Stimulated activated CD4-positive, alpha-beta T cell treated with anti-CD3 and anti-CD28 coated beads, Interleukin-2, amount 100 ng/mL, for 24 hours (primary cell): ENCODE measurements at places on chromosomes 13 and 19.

- no peak for DNase-seq
These were observed 11.2 kb downstream of the ZNF565 start for GRCh38 chr19:36203293-36203692.

DNA sequence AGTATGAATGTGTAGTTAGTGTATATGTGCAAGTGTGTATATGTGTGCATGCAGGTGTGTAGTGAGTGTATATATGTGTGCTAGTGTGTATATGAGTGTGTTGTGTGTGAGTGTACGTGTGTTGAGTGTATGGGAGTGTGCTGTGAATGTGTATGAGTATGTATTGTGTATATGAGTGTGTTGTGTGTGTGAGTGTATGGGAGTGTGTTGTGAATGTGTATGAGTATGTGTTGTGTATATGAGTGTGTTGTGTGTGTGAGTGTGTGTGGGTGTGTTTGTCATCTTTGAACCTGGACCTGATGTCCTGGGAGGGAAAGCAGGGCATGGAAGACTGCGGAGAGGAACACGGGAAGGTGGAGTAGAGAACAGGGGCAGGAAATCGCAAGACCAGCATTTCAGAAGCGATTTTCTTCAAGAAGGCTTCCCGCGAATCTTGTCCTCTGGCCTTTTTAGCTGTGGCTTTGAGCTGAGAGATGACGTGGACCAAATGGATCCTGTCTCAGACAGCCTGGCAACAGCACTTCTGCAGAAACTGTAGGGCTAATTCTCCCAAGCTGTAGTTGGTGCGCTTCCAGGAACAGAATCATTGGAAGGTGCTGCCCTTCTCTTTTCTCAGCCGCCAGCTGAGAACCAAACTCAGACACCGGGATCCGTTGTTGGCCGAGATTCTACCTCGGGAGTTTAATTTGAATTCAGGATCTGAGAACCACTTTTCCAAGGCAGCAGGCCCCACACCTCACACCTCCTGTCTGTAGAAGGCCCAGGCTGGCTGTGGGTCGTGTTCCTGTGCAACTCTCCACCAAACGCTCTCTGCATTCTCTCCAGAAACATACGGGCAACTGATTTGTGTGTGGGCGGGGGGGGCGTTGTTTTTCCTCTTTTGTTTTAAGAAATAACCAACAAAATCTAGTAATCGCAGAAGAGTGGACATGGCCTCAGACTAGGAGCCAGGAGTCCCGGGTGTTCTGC lies 94.7 kb upstream of the RAP2A start:
- DNase-seq = no peak

- DNase-seq = no peak
These were observed 202.1 kb downstream of the KLF12 start for GRCh38 chr13:73932091-73932490.

- no peak for DNase-seq
These were observed 12.9 kb downstream of the CEBPG start for GRCh38 chr19:33386361-33386858.

DNA sequence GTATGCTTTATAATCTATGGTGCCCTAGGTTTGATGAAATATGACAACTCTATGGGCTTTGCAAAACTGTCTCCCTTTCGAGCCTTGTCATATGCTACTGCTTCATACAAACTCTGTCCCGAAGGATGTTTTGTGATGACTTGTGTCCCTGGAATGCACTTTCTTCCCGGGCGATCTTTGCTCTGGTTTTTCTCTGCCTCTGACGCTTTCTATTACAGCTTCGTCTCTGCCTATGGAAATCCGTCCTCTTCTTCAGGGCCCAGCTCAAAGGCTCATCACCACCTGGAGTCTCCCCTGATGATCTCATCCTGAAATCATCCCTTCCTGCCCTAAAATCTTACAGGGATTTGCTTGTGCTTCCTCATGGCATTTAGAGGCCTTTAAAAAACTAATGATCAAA lies 191.5 kb upstream of the KL start:
- no peak for DNase-seq

DNA sequence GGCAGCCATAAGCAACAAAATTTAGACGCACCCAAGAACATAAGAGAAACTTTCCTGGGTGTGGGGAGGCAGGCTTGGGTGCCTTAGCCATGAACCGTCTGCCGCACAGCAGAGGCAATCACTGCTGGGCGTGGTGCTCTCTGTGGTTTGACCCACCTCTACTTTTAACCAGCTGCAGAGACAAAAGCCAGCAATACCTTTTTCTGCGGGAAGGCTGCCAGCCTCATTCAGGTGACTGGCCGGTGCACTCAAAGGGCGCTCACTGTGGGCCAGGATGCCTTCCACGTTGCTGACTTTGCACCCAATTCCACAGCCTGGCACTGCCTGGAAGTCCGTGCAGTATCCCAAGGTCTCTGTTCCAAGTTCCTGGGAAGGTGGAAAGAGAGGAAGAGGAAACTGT lies 69.1 kb downstream of the ATP7B start:
- DNase-seq = no peak

GRCh38 chr13:84265257-84265764 lies 383.0 kb upstream of the SLITRK1 start:
- no peak for DNase-seq

GRCh38 chr13:37956536-37956935 lies 87.0 kb upstream of the TRPC4 start:
- no peak for DNase-seq

DNA sequence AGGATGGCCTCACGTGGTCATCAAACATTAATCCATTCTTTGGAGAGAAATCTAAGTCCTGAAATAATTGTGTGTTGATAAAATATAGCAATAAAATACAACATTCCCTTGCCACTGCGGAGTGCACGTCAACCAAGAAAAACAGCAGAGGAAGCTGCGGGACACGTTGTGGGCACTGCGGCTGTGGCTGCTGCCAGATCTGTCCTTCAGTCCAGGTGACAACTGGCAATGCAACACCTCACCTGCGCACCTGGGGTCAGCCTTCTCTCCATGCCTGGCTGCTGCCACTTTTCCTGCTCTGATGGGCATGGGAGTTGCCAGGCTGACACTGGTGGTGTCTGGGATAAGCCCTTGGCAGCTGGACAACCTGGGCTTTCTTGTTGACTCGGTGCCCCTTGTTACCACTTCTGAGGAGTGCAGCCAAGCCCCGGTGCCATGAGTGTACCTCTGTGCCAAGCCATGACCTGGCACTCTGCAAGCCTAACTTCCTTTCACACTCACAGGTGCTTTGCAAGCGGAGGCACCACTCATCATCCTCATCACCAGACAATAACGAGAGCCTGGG lies 251.6 kb upstream of the TSHZ3 start:
- DNase-seq = no peak

DNA sequence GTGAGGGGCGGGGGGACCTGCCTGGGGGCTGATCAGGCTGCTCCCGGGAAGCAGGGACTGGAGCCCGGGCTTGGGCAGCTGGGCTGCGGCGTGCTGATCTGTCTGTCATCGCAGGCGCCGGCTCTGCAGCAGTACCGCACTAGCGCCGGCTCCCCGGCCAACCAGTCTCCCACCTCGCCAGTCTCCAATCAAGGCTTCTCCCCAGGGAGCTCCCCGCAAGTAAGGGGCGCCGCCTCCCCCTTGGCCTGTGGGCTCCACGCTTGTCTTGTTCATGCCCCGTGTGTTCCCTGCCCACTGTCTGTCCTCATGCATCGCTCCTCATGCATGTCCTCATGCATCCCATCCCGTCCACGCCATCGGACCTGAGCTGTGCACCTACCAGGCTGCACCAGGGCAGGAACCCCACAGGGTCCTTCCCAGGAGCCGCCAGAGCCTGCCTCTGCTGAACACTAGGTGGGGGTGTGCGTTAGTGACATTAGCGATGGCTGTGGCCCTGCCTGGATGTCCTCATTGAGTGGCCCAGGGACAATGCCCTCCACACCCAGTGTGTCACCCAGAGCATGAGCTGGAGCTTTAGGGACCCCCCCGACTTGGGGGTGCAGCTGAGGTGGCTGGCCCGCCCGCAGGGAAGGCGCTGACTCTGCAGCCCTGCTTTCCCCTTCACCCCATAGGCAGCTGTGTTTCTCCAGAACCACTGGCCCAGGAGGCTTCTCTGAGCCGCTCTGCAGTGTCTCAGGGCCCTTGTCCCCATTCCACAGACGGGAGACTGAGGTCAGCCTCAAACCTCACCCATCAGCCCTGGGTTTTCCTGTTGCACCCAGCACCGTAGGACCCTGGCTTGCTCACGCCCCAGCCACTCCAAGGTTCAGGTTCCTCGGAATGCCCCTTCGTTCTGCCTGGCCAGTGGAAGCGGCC lies 19.5 kb downstream of the COMP start:
- DNase-seq = no peak

GRCh38 chr19:45045671-45046353 lies 7.0 kb downstream of the CLASRP start:
- no peak for DNase-seq

- DNase-seq = no peak
These were observed 10.7 kb downstream of the ELF1 start for GRCh38 chr13:41008349-41008980.

DNA sequence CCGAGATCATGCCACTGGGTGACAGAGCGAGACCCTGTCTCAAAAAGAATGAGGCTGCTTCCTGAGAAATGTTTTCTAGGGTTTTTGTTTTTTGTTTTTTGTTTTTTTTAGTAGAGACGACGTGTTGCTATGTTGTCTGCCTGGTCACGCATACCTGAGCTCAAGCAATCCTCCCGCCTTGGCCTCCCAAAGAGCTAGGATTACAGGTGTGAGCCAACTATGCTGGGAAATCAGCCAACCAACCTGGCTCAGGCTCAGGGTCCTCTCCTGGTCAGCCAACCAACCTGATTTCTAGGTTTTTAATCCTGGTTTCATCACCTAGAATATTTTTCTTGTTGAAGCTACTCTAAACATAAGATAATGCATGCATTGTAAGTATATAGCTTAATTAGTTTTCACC lies 7.8 kb downstream of the DHX34 start:
- DNase-seq = no peak

GRCh38 chr19:34673590-34673989 lies 3.4 kb downstream of the SCGB2B2 start:
- DNase-seq = no peak

DNA sequence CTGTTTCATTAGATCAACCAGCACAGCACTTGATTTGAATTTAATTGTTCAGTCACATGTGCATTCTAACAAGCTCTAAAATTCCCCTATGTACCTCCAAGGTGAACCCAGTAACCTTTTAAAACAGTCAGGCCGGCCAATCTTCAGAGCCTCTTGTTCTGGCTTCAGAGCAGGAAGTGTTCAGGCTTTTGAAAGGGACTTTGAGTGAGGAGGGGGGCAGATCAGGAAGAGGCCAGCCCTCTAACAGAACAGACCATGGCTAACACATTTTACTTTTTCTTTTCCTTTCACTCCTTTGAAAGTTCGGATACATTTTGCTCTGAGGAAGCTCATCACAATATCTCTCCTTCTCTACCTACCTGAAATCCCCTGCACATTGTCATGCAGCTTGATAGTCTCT lies 390.3 kb downstream of the TBC1D4 start:
- no peak for DNase-seq

DNA sequence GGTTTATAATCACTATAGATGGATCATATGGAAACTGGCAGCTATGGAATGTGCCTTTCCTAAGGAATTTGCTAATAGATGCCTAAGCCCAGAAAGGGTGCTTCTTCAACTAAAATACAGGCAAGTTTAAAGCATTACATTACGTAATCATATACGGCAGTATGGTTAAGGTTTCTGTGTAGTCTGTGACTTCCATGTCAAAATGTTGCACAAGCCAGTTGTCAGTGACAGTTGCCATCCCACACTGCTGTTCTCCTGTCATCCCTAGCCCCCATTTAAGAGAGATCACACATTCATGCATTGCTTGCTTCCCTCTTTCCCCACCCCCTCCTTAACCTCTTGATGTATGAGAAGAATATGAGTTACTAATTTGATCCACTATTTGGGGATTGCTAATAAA lies 47.3 kb downstream of the BRCA2 start:
- no peak for DNase-seq

DNA sequence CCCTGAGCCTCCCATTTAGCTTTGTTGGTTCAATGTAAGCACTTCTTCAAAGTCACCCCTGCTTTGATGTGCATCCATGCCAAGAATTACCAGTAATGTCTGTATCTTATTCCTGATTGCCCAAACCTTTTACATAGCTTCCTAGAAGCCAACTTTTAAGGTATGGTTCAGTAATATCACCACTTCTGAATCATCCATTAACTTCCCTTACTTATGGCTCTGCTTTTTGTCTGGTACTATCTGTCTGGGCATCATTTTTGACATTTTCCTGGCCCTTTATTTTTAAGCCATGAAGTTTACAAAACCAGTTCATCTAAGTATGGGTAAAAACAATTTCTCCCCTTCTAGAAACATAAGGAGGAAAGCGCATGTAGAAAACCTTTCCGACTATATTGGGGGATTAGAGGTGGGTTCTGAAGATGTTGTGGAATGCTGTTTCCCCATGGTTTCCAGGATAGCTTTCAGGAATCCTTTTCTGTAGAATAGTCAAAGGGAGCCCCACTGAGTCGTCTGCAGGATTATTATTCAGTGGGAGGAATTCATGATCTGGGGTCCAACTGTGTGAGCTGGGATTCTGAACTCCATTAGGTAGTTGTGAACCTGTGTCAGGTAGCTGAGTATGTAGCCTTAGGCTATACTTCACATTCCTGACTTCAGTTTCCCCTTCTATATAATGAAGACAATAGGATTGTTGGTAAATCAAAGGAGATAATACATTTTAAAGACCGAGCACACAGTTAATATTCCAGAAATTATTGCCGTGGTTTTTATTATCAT lies 163.8 kb downstream of the SUCLA2 start:
- DNase-seq = no peak

- DNase-seq = no peak
These were observed 5.9 kb downstream of the KLC3 start for GRCh38 chr19:45346449-45346848.

DNA sequence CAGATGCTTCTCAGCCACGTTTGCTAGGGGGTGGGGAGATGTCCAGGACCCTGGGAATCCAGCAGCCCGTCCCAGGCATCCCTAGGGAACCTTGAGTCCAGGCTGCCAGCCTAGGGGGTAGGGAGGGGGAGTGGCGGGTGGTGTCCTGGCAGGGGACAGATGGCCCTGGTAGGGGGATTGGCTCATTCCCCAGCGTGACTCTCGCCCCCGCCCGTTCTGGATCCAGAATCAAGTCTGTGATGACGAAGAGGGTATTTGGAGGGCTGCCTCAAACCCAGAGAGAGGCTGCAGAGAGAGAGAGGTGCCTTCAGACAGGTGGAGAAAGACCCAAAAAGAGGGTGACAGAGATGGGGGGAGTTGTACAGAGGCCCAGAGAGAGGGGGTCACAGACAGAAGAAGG lies 4.1 kb downstream of the SLC17A7 start:
- no peak for DNase-seq
